ENCODE measurements at places on chromosomes 13 and 19.

GRCh38 chr13:52812941-52813340 is 35.5 kb downstream of the PCDH8 start:
- DNase-seq, result no peak

GRCh38 chr19:45790942-45791341 is 1.7 kb downstream of the DMWD start:
- DNase-seq, result no peak

GRCh38 chr13:25192936-25193335 is 20.8 kb upstream of the AMER2 start:
- no peak for DNase-seq

DNA sequence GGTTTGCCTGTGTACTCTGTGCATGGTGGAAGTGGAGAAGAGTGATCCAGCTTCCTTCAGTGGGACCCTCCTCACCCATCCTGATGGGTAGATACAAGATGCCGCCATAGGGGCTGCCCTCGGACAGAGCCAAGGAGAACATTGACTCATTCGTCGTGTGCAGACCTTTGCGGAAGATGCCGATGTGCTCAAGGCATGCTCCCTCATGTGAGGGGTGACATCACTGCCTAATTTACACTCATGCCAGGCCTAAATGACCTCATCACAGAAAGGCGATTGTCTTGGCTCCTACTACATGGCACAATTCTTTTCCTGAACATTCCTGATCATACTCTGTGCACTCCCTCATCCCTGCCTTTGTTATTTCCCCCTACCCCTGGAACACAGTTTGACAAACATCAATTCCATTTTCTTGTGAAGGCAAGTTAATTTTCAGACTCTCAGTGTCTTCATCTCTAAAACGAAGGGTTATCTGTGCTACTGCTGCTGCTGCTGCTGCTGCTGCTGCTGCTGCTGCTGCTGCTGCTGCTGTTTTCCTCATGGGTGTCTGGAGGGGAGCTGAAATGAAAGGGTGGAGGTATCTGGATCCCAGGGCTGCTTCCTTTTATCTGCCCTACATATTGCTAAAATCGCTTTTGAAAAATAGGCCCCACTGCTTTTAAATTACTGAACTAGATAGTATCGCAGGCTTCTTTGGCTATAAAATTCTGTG is 146.5 kb upstream of the ARGLU1 start:
- DNase-seq, result no peak

DNA sequence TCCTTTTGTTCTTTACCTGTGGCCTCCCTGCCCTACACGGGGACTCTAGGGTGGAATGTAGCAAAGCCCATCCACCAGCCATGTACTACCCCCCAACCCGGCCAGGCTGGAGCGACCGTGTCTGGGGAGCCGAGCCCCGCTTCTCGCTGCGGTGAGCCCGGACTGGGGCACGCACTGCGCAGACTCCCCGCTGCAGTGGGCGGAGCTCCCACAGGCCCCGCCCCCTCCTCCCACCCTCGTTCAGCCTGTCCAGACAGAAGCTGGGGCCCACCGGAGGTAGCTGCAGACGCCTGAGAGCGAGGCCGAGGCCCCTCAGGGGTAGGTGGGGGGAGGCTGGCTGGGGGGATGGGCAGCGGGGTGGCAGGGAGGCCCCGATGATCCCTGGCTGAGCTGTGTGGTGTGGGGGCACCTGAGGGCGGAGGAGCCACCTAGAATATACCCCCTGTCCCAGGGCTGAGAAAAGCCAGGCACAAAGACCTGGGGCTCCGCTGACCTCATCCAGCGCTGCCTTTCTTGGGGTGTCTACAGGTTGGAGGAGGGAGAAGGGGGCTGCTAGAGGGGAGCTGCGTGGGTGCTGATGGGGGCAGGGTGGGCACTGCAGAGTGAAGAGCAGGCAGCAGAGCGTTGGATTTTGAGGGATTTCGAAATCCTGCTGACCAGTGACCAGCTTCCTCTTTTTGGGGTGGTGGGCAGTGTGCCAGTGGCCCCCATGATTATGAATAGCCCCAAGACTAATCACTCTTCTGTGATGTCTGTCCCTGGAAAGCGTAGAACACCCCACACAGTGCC is 17.3 kb downstream of the PLD3 start:
- DNase-seq, result no peak

- DNase-seq, result no peak
Measured at GRCh38 chr13:34340534-34340933, 522.6 kb downstream of the RFC3 start.

DNA sequence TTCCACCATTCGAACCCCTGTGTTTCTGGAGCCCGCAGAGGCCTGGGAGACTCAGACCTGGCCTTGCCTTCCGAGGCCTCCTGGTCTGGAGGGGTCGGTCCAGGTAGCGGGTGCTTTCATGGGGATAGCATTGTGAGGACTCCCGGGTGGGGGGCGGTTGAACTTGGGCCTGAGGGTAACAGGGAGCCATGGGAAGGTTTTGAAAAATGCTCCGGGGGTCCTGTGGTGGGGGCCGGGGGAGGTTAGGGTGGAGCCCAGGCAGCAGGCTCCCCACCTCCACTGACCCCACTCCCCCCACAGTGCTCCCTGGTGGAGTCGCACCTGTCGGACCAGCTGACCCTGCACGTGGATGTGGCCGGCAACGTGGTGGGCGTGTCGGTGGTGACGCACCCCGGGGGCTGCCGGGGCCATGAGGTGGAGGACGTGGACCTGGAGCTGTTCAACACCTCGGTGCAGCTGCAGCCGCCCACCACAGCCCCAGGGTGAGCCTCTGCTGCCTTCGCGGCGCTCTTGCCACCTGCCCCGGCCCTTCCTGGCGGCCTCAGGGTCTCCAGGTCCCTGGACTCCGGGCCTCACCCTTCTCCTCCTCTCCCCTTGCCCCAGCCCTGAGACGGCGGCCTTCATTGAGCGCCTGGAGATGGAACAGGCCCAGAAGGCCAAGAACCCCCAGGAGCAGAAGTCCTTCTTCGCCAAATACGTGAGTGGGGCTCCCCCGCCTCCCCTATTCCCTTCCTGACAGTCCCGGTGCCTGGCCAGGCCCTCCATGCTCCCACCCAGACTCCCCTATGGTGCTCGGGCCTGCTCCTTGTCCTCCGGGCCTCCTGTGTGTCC is 3.8 kb upstream of the GARIN5A start:
- DNase-seq, result no peak

DNA sequence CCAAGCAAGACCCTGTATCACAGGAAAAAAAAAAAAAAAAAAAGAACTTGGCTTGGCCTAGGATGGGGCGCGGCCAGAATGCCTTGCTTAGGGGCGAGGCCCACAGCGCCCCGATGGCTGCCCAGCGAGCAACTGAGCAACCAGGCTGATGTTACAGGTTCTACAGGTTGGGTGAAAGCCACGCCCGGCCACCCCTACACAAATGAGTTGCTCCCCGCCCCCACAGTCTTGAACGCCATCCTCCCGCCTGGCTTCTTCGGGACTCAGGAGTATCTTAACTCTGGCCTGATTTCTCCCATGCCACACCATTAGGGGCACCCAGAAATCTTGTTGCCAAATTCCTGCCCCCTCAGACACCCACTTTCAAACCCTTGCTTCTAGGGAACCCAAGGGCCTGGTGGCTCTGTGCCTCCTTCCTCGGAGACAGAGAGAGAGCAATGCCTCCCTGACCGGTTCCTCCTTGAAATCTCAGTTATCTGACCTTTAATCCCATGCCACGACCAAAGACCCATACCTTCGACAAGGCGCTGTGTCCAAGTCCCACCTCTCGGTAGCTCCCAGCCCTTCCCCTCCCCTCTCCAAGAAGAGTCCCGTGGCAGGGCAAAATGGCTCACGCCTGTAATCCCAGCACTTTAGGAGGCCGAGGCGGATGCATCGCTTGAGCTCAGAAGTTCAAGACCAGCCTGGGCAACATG is 1.1 kb upstream of the CBLC start:
- DNase-seq, result no peak

GRCh38 chr19:29860492-29860891 is 48.7 kb downstream of the CCNE1 start:
- DNase-seq, result no peak

DNA sequence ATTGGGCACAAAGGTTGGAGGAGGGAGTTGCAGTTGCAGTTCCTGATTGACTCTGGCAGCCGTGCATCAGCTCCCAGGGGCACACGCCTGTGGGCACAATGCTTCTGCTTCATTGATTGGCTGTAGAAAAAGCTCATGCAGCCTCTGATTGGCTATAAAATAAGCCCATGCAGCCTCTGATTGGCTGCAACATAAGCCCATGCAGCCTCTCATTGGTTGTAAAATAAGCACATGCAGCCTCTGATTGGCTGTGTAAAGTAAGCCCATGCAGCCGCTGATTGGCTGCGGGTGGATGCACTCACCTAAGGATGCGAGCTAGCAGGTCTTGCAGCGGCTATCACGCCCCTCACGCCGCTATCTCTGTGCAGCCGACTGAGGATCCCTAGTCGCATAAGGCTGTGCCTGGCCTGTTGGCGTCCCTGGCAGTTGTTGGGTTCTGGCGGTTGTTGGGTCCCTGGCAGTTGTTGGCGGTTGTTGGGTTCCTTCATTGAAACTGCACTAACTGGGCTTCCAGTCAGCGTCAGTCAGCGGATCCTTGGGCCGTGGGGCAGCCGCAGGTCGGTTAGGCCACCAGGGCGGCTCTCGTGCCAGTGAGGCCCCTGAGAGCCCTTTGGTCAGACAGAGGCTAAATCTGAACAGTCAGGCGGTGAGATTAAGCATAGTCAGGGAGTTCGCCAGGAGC is at the start of gene SIGLECL1:
Gene SIGLECL1 (plus strand): TSS at position 295 of the 682 bp plus-strand sequence. CDS start 12,993 bp downstream, outside the sequence.
- no peak for DNase-seq

DNA sequence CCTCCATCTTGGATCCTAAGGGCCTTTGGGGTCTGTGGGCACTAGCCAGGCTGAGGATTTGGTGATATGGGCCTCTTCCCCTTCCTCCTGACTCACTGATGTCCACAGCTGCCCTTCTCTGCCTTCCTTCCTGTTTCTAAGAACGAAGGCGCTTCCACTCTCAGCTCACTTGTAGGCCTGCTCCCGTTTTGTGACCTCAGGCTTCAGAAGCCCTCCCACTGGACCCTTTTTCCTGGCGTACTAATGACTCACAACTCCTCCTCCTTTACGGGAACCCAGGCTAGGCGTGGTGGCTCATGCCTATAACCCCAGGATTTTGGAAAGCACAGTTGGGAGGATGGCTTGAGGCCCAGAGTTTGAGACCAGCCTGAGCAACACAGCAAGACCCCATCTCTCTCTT is 55.6 kb downstream of the TMED1 start:
- DNase-seq, result no peak

GRCh38 chr13:78190296-78190695 is 271.7 kb upstream of the EDNRB start:
- DNase-seq, result no peak

DNA sequence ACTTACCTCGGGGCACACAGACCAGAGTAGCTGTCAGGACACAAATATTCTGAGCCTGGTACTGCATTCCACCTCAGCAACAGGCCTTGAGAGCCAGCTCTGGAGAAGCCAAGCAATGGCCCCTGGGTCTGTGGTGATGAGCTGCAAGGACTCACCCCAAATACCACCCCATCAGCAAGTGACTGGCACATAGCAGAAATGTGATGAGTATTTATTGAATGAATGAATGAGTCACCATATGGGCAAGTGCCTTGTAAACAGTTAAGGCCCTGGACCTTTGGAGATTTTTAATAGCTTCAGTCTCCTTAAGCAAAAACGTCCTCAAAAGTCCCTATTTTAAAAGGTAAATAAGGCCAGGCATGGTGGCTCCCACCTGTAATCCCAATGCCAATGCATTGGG is 18.2 kb downstream of the GSX1 start:
- DNase-seq, result no peak

- no peak for DNase-seq
Measured at GRCh38 chr13:78398743-78399410, 204.5 kb downstream of the POU4F1 start.
